ENCODE measurements at places on chromosomes 6 and 20. TPM values are rescaled to one million over a fixed set of nuclear protein-coding genes. Genes with fewer than 3 reads are reported as not detected.

GRCh38 chr6:156639009-156639721 is 138.0 kb upstream of the ARID1B start:
- no peak overlapping the region for H3K27ac ChIP-seq
- no peaks in the 10 kb centered on the region for H3K36me3 ChIP-seq
- H3K27me3 ChIP-seq = no peaks in the 10 kb centered on the region
- no peaks in the 10 kb centered on the region for H3K4me1 ChIP-seq
- DNase-seq = no peak

Gene BPI
- total RNA-seq = 0.59 TPM

Gene MUC21
- total RNA-seq = not detected

Gene OR2B2
- total RNA-seq = not detected

GRCh38 chr20:11355345-11355744 is 562.3 kb upstream of the BTBD3 start:
- no peaks in the 10 kb centered on the region for H3K4me1 ChIP-seq
- no peak overlapping the region for H3K4me3 ChIP-seq
- DNase-seq = no peak
- no peak overlapping the region for H3K27ac ChIP-seq
- H3K27me3 ChIP-seq = no peaks in the 10 kb centered on the region

DNA sequence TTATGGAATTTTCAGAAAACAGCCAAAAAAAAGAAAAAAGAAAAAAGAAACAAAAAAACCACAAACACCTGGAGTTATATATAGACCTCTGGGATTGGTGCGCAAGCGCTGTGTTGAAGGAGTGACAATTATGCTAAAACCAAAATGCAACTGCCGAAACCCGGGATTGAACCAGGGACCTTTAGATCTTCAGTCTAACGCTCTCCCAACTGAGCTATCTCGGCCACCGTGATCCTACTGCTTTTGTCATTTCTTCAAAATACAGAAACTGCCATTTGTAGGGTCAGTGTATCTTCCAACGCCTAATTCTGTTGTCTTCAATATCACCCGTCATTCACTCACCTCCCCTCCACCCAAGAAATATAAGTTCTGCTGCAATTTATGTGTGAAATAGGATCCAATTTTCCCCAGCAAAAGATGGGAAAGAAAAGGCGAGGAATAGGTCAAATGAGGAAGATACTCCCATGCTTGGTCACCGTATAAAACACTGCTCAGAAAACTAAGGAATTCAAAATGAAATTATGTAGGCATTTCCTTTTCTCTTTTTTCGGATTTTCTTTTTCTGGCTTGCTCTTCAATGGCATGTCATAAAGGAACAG is 116.0 kb downstream of the TRIM27 start:
- peaks cover 90% of the 10 kb centered on the region for H3K27me3 ChIP-seq
- H3K27ac ChIP-seq = no peak overlapping the region
- no peaks in the 10 kb centered on the region for H3K4me1 ChIP-seq
- H3K36me3 ChIP-seq = no peaks in the 10 kb centered on the region
- H3K4me3 ChIP-seq = no peak overlapping the region

Gene IL20RA
- total RNA-seq = 49.2 TPM

GRCh38 chr20:45251884-45252560 is 2.3 kb downstream of the SLPI start:
- H3K4me3 ChIP-seq = no peak overlapping the region
- H3K27me3 ChIP-seq = peaks cover 1% of the 10 kb centered on the region
- H3K4me1 ChIP-seq = peaks cover 5% of the 10 kb centered on the region
- no peak overlapping the region for H3K27ac ChIP-seq

Gene EFCAB8
- not detected for total RNA-seq
